ENCODE measurements at places on chromosomes 4 and X.

DNA sequence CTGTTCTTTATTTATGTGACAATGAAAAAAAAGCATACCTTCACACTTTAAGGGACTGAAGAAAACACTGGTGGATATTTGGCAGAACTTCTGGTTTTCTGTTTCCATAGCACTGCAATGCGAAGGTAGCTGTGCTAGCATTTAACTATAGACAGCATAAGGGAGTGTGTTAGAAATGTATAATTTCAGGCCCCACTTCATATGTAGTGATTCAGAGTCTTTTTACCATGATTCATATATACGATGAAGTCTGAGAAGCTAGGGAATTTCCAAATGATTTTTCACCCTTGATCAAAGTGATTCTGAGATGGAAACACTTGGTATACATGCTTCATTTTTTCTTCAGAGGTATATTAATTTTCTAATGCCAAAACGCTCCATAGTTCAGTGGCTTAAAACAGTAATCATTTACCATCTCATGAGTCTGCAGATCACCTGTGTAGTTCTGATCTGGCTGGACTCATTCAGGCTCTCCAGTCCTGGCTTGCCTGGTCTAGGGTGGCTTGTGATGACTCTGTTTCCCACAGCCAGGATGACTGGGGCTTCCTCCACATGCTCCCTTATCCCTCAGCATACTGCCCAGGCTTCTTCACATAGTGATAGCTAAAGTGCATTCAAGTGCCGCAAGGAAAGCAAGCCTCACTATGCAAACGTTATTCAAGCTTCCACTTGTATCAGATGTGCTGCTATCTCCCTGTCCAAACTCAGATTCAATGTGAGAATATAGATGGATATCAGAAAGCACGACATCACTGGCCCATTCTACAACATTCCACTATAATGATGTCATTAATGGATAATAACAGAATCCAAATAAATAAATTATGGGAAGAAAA lies 790.1 kb downstream of the TECRL start:
- DNase-seq, result no peak

GRCh38 chrX:140467211-140467610 lies 37.7 kb downstream of the SOX3 start:
- DNase-seq, result no peak

DNA sequence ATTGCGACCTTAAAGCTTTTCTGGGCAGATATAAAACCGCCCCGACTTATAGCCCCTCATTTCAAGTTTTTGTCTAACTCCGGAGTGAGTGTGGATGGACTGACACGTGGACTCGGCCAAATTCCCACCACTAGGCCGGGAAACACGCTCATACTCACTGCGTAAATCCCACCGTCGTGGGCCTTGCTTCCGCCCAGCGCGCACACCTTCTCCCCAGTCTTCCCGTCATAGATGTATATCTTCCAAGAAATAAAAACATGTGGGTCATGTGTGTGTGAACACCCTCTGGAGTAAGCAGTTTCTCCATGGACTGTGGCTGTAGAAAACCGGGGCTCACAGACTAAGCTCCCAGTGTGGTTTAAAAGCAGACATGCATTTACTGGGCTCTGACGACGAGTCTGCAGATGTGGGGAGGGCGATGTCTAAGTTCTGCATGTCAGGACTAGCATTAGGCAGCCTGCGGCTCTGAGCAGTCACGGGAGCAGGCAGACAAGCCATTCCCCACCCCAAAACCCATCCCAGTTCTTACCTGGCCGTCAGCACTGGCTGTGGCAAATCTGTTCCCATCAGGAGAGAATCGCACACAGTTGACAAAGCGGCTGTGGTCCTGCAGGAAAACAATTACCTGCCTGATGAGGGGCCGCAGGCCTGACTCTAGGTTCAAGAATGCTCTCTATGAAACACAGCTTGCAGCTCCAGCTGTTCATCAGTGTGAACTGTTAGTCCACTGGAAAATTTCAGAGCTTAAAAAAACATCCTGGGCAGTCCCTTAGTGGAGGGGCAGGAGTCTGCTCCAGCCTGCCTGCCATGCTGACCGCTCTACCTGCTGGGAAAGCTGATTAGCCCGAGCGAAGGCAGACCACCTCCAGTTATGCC lies 28.2 kb downstream of the WDR1 start:
- no peak for DNase-seq

DNA sequence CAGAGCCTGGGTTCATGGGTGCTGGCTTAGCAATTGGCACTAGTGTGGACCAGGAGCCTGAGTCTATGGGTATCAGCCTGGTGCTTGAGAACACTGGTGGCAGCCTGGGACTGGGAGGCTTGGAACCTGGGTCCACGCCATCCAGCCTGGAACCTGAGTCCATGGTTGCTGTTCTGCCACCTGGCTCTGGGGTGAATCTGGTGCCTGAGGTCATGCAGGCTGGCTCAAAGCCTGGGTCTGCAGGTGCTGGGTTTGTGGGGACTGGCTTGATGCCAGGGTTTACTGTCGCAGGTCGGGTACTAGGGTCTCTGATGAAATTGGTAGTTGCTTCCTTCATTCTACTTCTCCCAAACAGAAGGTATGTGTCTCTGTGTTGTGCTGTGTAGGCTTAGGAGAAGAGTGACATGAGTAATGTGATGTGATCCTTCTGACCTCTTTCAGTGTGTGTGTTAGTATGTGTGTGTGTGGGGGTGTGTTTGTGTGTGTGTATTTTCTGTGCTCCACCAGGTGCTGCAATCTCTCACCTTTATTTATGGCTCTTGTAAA lies 517.0 kb upstream of the EPHA5 start:
- no peak for DNase-seq

DNA sequence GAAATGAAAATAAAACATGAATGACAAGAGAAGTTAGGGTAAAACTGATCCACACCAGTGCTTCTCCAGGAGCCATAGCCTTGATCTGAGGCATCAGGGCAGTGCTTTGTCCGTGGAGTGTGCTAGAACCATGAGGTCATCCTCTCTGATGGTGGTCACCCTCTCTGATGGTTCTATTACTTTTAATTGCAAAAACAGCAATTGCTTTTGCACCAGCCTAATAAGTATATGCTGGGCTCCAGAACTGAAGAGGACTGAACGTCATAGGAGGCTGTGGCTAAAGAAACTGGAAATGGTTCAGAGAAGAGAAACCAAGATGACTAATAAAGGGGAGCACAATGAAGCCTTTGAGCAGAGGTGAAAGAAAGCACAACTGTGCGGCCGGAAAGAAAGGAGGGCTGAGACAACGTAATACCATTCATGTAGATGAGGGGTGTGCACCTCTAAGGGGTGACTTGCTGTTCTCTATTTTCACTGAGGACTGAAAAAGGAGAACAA lies 17.0 kb upstream of the TMEM154 start:
- peak; percentile 70 for DNase-seq

- DNase-seq, result no peak
Observed at GRCh38 chrX:72120837-72121236, 10.9 kb downstream of the RTL5 start.

GRCh38 chr4:138409670-138410069 lies 167.5 kb upstream of the SLC7A11 start:
- no peak for DNase-seq

GRCh38 chrX:24294619-24295018 lies 19.2 kb downstream of the SUPT20HL2 start:
- DNase-seq, result no peak

GRCh38 chr4:125115476-125115875 lies 199.3 kb upstream of the FAT4 start:
- DNase-seq, result no peak

DNA sequence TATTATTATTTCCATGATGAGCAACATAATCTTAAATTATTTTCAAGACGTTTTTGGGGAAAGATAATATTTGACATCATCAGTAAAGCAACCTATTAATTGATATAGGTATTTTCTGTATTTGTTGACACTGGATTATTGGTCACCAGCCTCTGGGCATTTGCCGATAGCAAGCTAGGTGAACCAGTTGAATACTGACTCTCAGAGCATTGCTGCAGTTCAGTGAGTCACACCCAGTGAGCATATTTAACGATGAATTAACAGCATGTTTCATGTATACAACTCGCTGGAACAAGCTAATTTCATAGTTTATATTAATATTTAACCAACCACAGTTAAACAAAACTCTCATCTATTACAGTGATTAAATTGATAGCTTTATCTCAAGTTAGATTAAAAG lies 1006.0 kb upstream of the DIAPH2 start:
- DNase-seq, result no peak

Measured in CD4-positive, alpha-beta memory T cell (primary cell).